Adrenal gland (tissue), 19 donors: ENCODE measurements at places on chromosomes 16 and 17. TPM values are rescaled to one million over a fixed set of nuclear protein-coding genes. Genes with fewer than 3 reads are reported as not detected.
A peak's percentile ranks its signal among the peaks of the same experiment; 100 is the strongest.

EVPL gene
- 0.28 TPM for total RNA-seq

ABCC11 gene
- 0.27 TPM for total RNA-seq

LRRC37A gene
- 2.3 TPM for total RNA-seq

SETD6 gene
- 26.8 TPM for total RNA-seq

C16orf46 gene
- 1.1 TPM for total RNA-seq

DNA sequence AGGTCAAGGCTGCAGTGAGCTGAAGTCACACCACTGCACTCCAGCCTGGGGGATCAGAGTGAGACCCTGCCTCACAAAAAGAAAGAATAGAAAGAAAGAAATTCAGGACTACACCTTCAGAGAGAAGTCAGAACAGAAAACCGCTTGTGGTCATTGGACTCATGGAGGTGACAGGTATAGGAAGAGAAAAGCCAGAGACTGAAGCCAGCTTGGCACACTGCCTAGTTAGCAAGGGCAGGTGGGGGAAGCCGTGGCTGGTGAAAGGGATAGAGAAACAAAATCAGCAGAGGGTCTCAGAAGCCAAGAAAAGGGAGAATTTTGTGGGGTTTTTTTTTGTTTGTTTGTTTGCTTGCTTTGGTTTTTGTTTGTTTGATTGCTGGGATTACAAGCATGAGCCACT is 32.9 kb upstream of the SKAP1 start:
- no peak for DNase-seq

- peak; percentile 63 for DNase-seq
Observed at GRCh38 chr16:85151603-85152413, 39.5 kb upstream of the CIBAR2 start.

GRCh38 chr17:27631897-27632725 is 1.1 kb downstream of the LGALS9 start:
- no peak for DNase-seq

GRCh38 chr17:17671369-17672129 is 9.7 kb upstream of the RAI1 start:
- no peak for DNase-seq

- DNase-seq: no peak
Observed at GRCh38 chr17:68886401-68886800, 68.8 kb downstream of the ABCA8 start.

GRCh38 chr16:49523435-49524159 is 150.0 kb downstream of the C16orf78 start:
- DNase-seq: no peak

- no peak for DNase-seq
Observed at GRCh38 chr16:361341-361871, 8.9 kb upstream of the AXIN1 start.

DNA sequence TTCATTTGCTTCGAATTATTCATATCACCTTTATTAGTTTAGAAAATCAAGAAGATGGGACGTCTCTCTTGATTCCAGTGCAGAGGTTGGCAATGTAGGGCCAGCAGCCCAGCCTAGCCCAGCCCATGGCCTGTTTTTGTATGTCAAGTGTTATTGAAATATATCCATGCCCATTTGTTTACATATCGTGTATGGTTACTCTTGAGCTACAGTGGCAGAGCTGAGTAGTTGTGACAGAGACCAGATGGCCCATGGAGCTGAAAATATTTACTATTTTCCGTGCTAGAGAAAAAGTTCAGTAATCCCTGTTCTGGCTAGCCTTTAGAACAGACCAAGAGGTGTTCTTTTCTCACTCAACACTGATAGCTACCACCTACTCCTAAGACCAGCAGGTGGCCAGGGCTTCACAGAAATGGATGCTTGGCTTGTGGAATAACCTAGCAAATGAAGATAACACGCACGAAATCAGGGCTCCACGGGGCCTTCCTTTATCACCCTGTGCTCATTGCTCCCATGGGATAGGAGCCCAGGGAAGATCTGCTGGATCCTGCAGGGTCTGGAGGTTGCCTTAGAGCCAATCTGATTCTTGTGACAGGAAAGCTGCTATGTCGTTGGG is 123.2 kb upstream of the ANKFN1 start:
- no peak for DNase-seq

GRCh38 chr16:56684256-56684925 is 2.1 kb downstream of the MT1X start:
- no peak for DNase-seq
